ENCODE measurements at places on chromosomes 2 and 18.

- no peak for DNase-seq
These were observed 141.7 kb downstream of the RBMS1 start for GRCh38 chr2:160351956-160352355.

DNA sequence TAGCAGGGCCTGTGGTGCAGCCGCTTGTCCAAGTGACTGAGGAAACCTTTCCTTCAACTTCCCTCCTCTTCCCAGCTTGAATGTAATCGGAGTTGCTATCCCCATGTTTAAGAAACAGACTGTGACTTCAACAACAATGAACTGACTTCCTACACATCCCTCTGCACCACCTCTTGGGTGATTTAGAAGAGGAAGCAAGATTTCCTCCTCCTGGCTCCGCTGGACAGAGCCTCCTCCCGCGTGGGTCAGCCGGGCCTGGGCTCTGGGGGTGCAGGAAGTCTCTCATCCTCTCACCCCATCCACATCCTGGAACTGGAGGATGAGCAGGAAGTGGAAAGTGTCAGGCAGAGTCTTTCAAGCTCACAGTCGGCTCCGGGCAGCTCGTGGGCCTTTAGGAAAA lies 84.3 kb downstream of the GATA6 start:
- DNase-seq: no peak

- DNase-seq: no peak
These were observed 144.5 kb downstream of the CYP26B1 start for GRCh38 chr2:72003124-72003523.

- no peak for DNase-seq
These were observed 213.9 kb downstream of the RAB3GAP1 start for GRCh38 chr2:135265960-135266490.

- DNase-seq: no peak
These were observed 21.9 kb upstream of the ICOS start for GRCh38 chr2:203914546-203915182.

DNA sequence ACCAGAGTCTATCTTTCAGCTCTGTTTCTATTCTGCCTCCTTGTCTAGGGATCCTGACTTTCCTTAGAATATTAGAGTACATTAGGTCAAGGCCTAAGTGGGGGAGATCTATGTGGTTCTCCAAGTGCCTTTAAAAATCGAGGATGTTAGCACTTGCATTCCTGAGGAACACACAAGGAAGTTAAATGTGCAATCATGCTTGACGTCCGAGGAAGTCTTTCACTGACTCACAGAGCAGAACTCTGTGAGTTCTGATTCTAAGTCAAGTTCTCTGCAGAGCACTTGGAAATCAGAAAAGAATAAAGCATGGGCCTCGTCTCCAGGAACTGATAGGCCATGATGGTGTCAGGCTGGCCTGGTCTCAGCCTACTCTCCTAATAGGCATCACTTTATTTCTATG lies 17.2 kb downstream of the FHOD3 start:
- DNase-seq: no peak

DNA sequence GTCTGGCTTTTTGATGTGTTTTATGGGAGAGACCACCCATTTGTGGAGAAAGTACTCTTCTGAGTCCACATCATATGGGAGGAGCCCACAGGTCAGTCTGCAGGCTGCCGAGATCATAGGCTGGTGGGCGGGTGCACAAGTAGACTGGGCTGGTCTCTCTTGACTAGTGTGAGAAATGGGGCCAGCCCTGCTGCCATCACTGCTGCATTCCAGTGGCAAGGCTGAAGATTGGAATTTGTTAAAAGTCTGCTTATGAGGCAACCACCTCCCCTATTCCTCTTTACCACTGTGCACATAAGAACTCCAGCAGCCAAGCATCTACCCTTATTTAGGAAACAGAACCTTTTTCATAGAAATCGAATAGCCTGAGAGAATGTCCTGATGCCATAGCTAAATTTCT lies 200.7 kb downstream of the DIS3L2 start:
- DNase-seq: no peak

DNA sequence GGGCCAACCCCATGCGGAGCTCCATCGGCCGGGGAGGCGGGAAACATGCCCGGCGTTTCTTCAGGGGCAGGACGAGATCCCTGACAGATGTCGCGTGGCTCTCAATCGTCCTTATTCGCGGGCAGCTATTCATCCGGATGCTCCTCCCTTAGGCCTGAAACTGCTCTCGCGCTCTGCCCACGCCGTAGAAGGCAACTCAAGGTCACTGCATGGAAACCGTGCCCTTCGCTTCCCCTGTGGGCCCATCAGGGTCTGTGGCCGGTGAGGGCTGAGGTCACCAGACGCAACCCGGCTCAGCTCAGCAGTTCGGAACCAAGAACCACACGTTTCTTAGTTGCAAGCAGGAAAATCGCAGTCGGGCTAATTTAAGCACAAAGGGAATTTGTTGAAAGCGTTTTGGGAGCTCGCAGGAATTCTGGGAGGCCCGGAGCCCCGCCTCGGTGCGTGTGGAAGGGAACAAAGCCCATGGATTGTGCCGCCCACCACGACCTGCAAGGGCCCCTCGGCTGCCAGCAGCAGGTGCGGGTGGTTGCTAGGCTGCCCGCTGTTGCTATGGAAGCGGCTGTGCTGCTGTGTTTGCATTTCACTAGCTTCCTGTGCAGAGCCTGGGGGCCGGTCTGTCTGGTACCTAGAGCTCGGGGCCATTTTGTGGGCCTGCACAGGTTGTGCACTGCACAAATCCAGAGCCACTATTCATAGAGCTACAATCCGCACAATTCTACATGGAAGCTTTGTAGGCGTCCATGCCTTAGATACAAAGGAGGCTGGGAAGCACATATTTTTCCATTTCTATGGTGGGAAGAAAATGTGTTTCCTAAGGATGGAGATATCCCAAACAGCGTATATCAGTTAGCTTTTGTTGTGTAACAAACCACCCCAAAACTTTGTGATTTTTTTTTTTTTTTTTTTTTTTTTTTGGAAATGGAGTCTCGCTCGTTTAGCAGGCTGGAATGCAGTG lies 6.0 kb upstream of the ALLC start:
- no peak for DNase-seq

GRCh38 chr18:46213295-46213694 lies 109.1 kb downstream of the HAUS1 start:
- no peak for DNase-seq

GRCh38 chr2:11270891-11271290 lies 73.5 kb downstream of the ROCK2 start:
- no peak for DNase-seq

Measured in cortex of kidney (tissue), 1 donor.